AG09309 (cell line): ENCODE measurements at places on chromosomes 5 and 9.
A peak's percentile ranks its signal among the peaks of the same experiment; 100 is the strongest.

DNA sequence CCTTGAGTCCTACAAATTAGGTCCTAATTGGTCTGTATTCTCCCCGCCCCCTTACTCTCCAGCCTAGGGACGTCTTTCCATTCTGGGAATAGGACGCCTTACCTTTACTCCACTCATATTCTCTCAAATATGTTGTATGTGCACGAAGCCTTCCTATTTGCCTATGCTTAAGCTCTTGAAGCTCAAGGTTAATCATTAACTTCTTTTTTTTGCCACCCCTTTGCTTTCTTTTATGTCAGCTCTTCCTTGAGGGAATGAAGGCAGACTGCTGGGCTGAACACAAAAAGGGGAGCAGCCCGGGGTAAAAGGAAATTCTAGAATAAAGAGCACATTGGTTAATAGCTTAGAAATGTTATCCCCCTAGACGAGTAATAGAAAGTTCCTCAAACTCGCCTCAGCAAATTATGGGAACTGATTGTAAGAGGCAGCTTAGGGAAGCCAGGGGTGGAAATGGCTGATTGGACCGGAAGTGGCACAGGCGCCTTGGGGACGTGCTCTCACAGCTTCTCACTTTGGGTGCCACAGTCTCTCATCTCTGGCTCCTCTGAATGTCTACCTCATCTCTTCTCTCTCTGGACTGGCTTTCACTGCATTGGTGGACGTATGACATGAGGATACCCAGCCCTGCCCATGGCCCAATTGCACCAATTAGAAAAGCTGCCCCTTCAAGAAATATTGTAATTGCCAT, 122.3 kb upstream of the IL12B start:
- no peak for DNase-seq

DNA sequence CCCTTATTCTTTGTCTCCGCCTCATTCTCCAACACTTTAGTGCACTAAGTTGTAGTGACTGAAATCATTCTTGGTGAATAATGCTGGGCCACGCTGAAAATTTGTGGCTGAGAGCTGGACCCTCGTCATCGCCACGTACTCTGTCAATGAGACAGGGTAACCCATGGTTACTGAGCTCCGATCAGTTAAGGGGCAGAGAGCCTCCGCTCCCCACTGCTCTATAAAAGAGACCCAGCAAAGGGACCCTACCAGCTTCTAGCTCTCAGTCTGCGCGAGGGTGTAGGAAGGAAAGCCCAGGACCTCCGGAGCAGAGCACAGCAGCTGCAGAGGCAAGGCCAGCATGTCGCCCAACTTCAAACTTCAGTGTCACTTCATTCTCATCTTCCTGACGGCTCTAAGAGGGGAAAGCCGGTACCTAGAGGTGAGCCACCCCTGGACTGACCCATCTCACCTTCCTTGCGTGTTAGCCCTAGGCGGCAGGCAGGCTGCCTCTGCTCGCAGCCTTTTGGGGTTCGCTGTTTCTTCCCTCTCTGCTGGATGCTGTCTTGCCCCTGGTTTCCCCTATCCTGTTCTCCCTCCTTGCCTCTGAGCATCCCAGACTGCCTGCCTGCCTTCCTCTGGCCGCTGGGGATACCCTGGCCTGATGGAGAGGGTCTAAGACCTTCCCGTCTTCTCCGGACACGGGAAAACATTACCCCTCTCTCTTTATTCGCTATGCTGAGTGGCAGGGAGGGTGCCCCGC, at the start of gene CRHBP:
CRHBP (plus strand) TSS at position 251 of the 742 bp plus-strand sequence; CDS start at position 341, 90 bp downstream.
- DNase-seq, result no peak

DNA sequence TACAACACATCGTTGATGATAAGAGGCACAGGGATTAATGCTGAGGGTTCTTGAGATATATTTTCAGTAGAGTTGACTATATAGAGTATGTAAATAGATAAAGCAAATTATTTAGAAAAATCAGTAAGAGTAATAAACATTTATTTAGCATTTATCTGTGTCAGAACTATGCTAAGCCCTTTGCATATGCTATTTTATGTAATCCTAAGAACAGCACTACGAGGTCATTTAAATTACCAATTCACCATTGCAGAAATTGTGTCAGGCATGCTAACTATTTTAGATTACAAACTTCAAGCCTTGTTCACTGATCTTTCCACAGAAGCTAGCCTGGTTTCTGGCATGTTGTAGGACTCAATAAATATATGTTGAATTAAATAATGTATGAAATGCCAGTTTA, 20.4 kb upstream of the REEP2 start:
- DNase-seq, result no peak

DNA sequence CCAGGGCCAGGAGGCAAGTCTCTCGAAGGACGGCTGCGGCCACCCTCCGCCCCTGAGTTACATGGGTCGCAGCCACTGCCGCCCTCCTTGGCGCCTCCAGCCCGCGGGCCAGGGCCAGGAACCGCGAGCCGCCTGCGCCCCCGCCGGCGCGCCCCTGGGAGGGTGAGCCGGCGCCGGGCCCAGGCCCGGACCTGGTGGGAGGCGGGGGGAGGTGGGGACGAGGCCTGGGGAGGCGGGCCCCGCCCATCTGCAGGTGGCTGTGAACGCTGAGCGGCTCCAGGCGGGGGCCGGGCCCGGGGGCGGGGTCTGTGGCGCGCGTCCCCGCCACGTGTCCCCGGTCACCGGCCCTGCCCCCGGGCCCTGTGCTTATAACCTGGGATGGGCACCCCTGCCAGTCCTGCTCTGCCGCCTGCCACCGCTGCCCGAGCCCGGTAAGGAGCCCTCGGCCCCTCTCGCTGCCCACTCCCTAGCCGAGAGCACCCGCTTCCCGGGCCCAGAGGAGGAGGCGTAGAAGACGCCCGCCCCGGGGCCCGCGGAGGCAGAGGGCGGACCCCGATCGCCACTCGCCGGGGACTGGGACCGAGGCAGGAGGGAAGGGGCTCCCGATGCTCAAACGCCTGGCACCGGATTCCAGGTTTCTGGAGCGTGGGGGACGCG, at the start of gene ASS1:
ASS1 (plus strand) TSS at position 397 of the 657 bp plus-strand sequence. CDS start 7,268 bp downstream, outside the sequence.
- no peak for DNase-seq

DNA sequence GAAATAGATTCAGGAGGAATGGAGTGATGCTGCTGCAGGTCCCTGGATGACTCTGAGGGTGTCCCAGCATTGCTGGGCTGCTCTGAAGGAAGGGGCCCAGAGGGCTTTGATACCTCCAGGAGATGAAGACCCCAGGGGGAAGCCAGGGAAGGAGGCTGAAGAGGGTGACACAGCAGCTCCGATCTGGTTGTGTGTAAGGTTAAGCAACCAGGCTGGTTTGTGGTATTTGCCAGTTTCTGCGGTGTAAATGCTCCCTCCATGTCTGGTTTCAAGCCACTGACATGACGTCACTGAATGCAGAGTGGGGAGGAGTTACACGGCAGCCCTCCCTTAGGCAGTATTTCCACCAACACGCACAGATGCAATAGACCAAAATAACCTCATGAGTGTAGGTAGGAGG, 40.0 kb upstream of the ORM1 start:
- peak; percentile 90 for DNase-seq

DNA sequence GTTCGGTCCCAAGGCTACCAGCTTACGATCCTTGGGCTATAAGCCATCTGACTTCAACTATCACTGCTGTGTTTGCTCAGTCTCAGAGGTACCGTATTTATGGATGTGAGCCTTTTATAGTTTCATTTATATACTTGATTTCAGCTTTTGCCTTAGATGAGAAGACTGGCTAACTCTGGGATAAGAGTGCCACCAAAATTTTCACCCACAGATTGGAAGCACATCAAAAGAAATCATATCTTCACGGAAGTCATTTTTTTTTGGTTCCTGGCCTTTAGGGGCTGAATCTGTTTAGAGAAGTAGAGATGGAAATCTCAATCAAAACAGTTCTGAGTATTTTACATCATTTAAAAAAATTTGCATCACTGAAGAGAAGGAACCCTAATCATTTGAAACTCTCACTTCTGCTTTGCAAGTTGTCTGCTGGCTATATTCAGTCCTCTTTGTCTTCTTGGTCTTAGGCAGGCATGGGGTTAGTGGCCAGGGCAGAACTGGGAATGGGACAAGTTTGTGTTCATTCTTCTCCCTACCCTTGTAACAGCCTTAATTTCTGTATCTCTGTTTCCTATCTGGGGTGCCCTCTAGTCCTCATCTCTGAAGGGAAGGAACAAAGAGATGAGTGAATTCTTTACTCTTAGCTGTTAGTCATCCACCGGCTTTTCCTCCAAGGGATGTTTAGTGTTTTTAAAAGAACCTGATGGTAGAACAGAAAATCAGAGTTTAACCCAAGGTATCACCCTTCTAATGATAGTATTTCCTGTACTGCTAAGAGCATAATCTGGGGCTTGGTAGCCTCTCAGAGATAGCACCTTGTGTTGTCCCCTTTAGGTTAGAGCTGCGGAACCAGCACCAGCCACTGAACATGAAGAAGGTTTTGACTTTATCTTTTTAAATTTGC, 14.1 kb upstream of the TNFAIP8 start:
- DNase-seq, result no peak

DNA sequence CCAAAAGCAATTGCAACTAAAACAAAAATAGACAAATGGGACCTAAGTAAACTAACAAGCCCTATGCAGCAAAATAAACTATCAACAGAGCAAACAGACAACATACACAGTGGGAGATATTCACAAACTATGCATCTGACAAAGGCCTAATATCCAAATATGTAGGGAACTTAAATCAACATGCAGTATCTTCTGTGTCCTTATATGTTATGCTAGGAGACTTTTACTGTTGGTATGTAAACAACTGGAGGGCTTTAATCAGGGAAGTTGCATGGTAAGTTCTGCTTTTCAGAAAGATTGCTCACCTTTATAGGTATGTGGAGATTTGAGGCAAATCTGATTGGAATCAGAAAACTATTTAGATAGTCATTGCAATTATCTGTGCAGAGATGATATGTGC, 461.2 kb upstream of the RIOK2 start:
- no peak for DNase-seq

DNA sequence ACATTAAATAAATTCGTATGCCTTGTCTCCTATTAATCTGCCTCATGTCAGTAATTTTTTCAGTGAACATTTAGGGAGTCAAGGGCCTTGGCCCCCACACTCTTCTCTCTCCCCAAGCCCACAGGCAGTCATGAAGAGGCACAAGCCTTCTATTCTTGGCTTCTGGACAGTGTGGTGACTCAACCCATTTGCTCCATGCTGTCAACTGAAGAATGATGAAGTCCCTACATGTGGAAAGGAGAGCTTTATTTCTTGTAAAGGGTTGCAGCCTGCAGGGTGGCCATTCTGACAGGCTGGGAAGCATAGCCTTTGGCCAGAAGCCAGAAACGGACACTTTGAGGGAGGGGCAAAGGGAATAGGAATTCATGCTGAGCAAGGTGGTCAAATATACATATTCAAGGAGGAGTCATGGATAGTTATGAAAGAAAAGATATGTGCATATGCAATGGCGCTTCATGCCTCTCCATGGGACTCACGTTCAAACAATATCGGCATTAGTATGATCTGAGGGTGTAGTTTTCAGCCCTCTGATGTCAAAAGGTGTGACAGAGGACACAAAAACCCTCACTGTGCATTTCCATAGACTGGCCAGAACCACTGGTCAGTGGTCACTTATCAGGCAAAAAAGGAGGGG, 31.3 kb downstream of the ANKRA2 start:
- no peak for DNase-seq

GRCh38 chr9:15433661-15434060, 11.0 kb downstream of the SNAPC3 start:
- DNase-seq, result no peak

DNA sequence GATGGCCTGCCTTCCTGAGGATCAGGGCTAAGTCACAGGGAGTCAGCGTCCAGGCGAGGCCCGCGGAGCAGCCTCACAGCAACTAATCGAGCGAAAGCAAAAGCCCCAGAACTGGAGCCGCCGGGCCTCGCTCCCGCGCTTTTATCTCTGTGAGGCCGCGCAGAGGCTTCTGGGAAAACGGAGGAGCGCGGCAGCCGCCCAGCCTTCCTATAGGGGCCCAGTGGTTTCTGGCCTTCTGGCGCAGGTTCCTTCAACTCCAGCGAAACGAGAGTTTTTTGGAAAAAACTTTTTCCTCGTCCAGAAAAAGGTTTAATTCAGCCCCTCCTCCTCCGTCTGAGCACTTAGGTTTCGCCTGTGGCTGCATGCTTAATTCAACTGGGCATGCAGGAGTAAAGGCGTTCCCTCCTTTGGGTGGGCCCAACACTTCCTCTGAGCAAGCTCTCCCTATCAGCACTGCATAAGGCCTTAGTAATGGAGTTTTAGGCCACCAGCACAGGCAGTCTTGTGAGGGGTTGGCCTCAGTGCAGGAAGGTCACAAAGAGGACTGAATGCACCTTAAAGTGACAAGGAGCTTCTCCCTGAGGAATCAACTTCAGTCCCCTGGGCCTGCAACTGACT, at the start of gene MEIKIN:
MEIKIN (minus strand) TSS at position 113 of the 618 bp plus-strand sequence. CDS start 158 bp downstream, outside the sequence.
- DNase-seq, result no peak

DNA sequence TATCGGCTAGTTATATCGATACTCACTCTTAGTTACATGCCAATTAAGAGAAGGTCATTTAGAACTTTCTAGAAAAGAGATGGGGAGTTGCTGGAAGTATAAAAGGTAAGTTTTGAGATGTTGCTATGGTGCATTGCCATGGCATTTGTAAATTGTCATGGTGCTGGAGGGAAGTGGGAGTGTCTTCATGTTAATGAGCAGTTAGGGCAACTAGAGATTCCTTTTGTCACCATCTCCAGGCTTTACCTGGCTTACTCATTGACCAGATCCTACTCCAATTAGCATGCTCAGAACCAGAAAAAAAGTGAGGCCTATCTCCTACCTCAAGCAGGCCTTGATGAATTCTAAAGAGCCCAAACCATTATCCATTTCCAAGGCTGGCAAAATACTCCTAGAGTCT, 82.8 kb downstream of the PRR16 start:
- DNase-seq, result no peak

- DNase-seq, result no peak
Measured at GRCh38 chr9:131668439-131669268, 71.2 kb downstream of the RAPGEF1 start.

DNA sequence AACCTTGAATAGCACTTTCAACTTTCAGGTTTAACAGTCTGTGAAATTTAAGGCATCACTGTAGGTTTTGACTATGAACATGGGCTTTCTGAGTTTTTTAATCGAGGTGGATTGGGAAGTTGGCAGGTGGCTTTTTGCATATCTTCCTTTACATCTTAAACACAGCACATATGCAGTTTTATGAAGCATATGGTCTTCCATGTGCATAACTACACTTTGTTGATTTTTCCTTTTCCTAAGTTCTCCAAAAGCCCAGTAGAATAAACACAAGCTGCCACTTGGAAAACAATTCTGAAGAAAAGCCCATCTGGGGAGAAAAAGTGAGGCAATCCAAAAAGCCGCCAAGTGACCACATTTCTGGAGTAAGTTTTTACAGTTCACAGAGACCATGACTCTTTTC, 236.5 kb upstream of the IL12B start:
- DNase-seq, result no peak

- peak; percentile 73 for DNase-seq
Measured at GRCh38 chr5:97735209-97735608, 552.2 kb upstream of the RIOK2 start.

GRCh38 chr9:114908805-114909448, 21.5 kb downstream of the TNFSF8 start:
- no peak for DNase-seq

- DNase-seq, result no peak
Measured at GRCh38 chr5:80054682-80055081, 19.5 kb downstream of the THBS4 start.

- DNase-seq, result no peak
Measured at GRCh38 chr9:16026886-16027285, 474.0 kb downstream of the CCDC171 start.

GRCh38 chr9:74361508-74361907, 135.6 kb upstream of the RORB start:
- no peak for DNase-seq

GRCh38 chr9:72524820-72525540, 3.6 kb downstream of the TMC1 start:
- DNase-seq, result peak; percentile 97
